ENCODE measurements at places on chromosomes 12 and 14.

GRCh38 chr12:11717519-11717961 lies 68.1 kb downstream of the ETV6 start:
- DNase-seq, result no peak

DNA sequence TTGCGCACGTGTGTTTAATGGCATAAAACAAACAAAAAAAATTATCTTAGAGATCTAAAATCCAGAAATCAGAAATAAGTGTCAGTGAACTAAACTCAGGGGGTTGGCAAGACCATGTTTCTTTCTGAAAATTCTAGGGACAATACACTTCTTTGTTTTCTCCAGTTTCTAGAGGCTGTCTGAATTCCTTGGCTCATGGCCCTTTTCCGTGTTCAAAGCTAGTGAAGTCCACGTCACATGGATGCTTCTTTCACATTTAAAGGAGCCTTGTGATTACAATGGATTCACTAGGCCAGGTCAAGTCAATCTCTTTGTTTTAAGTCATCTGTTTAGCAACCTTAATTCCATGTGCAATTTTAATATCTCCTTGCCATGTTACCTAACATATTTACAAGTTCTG lies 22.4 kb downstream of the SLCO1B3 start:
- DNase-seq, result no peak

DNA sequence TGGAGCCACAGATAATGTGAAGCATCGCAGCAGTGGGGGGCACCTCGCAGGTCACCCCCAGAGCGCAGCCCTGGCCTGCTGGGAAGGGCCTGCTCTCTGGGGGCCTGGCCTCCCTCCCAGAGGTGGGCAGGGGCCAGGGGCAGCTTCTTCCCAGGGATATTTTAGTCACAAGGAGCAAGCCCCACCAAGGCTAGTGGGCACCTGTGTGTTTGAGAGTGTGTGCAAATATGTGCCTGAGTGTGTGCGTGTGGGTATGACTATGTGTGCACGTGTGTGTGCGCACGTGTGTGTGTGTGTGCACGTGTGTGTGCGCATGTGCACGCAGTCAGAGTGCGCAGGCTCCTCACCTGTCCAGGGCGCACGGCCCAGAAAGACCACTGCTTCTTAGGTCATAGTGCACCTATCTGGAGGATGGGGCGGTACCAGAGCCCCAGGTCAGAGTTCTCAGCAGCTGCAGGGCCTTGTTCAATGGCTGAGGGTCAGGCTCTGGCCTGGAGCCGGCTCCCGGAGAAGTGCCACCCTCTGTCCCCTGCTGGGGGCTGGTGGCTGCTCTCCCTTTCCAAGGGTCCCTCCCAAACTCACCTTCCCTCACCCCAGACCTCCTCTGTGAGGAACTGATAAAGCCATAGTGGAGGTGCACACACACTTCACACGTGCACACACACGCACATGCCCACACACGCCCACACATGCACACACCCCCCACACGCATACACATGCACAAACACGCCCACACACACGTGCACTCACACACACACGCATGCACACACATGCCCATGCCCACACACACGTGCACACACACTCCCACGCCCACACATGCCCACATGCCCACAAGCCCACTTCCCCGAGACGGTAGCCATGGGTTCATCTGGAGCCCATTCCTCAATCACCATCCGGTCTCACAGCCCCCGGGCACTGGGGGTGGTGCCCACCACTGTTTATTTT lies 128.5 kb downstream of the KIF26A start:
- DNase-seq, result no peak

- DNase-seq, result no peak
Measured at GRCh38 chr12:66152732-66153131, 17.1 kb downstream of the TMBIM4 start.

GRCh38 chr12:2759733-2760132 lies 35.0 kb upstream of the FKBP4 start:
- DNase-seq, result no peak

All from CD8-positive, alpha-beta T cell (primary cell).